ENCODE measurements at places on chromosomes 6 and 20.

GRCh38 chr6:146389740-146390139, 153.9 kb upstream of the RAB32 start:
- DNase-seq = no peak

DNA sequence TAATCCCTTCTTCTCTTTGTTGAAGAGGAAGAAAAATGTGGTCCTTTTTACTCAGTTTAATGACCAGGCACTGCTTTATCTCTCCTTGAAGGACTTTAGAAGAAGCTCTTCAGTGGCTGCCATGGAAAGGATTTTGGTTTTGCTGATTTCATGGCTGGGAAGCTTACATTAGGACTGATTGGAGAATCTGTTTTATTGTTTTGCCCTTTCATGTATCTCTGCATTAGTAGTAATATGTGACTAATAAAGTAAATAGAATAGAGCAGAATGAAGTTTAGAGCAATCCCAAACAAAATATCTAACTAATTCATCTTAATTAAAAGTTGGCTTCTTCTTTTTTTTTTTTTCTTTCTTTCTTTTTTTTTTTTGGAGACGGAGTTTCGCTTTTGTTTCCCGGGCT, 502.9 kb downstream of the HAO1 start:
- no peak for DNase-seq

DNA sequence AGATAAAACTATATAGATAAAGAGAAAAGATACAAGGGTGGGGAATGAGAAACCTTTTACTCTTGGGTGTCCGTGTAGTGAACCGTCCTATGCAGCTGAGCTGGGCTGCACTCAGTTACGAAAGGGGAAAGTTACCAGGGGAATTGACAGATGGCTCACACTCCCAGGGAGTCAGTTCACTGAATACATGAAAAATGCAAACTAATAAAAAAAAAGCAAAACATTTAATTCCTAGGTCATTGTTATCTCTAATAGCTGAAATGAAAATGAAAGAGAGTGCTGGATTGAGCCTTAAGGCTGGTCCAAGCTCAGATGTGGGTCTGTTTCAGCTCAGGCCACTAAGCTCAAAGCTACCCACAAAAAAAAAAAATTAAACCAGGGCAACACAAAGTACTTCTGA, 138.0 kb downstream of the THBS2 start:
- no peak for DNase-seq

GRCh38 chr20:50819349-50819748, 24.5 kb downstream of the BCAS4 start:
- no peak for DNase-seq

DNA sequence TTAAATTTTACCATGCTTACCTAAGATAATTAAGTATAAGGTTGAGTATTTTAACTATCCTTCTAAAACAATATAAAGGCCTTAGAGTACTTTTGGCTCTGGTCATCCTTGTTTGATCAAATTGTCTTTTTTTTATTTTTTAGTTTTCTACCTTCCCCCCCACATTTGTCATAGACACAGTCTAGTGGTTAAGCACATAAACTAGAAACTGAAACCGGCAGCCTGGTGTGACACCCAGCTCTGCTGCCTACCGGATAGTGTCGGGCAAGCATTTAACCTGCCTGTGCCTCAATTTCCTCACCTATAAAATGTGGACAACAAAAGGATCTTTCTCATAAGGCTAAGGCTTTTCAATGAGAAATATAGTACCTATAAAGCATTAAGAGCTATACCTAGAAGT, 21.6 kb upstream of the TULP4 start:
- no peak for DNase-seq

DNA sequence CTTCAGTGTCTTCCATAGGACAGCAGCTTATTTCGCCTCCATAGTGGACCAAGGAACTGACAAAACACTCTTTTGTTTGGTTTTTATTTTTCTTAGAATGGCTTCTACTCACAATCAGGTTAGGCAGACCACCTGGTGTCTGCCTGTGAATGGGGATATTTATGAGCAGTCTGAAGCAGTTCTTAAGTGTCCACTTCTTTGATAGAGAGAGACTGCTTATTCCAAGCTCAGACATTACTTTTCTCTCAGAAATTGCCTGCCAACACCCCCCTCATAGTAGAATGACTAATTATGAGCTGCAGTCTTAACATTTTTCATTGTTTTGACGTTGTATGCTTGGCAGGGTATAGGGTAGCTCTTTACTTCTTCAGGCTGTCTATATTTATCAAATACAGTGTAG, 174.7 kb downstream of the ZFAND3 start:
- DNase-seq = peak; percentile 19

GRCh38 chr6:145904868-145905267, 59.3 kb downstream of the SHPRH start:
- no peak for DNase-seq

DNA sequence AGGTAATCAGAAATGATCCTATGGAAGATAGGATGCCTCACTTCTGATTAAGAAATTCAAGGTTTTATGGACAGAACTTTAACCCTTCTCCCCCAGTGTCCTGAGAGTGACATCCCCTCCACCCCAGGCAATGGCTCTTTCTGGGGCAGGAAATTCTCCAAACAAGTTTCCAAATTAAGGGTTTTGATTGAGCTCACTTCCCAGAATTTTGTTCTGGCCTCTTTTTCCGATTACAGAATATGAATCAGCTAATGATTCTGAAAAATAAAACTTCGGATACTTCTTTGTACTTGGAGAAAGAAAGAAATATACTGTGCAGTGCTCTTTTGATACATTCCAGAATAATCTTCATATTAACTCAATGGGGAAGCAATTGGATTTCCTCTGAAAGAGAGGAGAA, 32.8 kb upstream of the TASP1 start:
- DNase-seq = no peak
